Activated CD4-positive, alpha-beta T cell treated with anti-CD3 and anti-CD28 coated beads, Interleukin-2, amount 10 ng/mL, durations not matched to agents 24 days and 14 days (primary cell): ENCODE measurements at places on chromosomes 13 and 19. TPM values are rescaled to one million over a fixed set of nuclear protein-coding genes. Genes with fewer than 3 reads are reported as not detected.
A peak's percentile ranks its signal among the peaks of the same experiment; 100 is the strongest.

Gene NCR1
- not detected in 2 replicates for total RNA-seq

GRCh38 chr13:110425444-110425780, 118.3 kb downstream of the COL4A2 start:
- peaks cover 71% of the 10 kb centered on the region for H3K27me3 ChIP-seq
- H3K4me1 ChIP-seq: peaks cover 16% of the 10 kb centered on the region
- no peaks in the 10 kb centered on the region for H3K36me3 ChIP-seq
- DNase-seq: no peak

GRCh38 chr13:27034678-27035111, 136.9 kb downstream of the USP12 start:
- H3K36me3 ChIP-seq: no peaks in the 10 kb centered on the region
- no peak overlapping the region for H3K27ac ChIP-seq
- H3K27me3 ChIP-seq: peaks cover 29% of the 10 kb centered on the region

DNA sequence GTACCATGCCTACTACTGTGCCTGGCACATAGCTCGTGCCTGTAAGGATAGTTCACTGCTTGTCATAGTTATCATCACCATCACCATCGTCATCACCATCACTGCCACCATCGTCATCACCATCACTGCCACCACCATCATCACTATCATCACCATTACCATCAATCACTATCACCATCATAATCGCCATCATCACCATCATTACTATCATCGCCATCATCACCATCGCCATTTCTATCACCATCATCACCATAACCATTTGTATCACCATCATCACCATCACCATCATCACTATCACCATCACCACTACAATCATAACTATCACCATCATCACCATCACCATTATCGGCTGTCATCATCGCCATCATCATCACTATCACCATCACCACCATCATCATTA, 107.1 kb downstream of the TUBA3C start:
- no peak overlapping the region for H3K4me3 ChIP-seq
- no peaks in the 10 kb centered on the region for H3K4me1 ChIP-seq
- H3K27ac ChIP-seq: no peak overlapping the region
- H3K27me3 ChIP-seq: no peaks in the 10 kb centered on the region
- no peak for DNase-seq

- peaks cover under 1% of the 10 kb centered on the region for H3K4me1 ChIP-seq
- no peak overlapping the region for H3K27ac ChIP-seq
- H3K27me3 ChIP-seq: no peaks in the 10 kb centered on the region
Observed at GRCh38 chr19:10921910-10922637, 6.4 kb downstream of the YIPF2 start.

GRCh38 chr13:49584771-49585182, 581 bp downstream of the RCBTB1 start:
- peaks cover 29% of the 10 kb centered on the region for H3K4me1 ChIP-seq
- peaks cover 5% of the 10 kb centered on the region for H3K27me3 ChIP-seq
- H3K4me3 ChIP-seq: peak overlapping the region; percentile 90
- peak; percentile 67 for DNase-seq
- H3K27ac ChIP-seq: peak overlapping the region; percentile 75

- H3K27me3 ChIP-seq: peaks cover 50% of the 10 kb centered on the region
- peaks cover 3% of the 10 kb centered on the region for H3K4me1 ChIP-seq
- no peak overlapping the region for H3K27ac ChIP-seq
Observed at GRCh38 chr19:35862528-35862927, 5.8 kb downstream of the KIRREL2 start.

Gene DPF1
- 1.8 and 2.0 TPM in 2 replicates for total RNA-seq

DNA sequence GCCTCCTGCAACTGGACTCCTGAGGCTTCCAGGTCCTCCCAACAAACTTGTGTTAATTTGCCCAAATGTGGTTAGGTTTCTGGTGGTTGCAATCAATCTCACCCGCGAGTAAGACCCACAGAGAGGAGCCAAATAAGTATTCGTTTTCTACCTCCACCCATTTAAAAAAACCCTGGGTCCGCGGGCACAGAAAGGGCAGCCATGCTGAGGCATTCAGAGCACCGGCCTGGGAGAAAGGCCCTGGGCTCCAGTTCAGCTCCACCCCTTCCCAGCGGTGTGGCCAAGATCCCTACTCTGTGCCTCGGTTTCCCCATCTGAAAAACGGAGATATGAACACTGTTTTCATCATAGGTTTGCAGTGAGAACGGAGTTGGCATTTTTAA, 56.9 kb downstream of the PEPD start:
- H3K4me3 ChIP-seq: no peak overlapping the region
- DNase-seq: no peak
- no peaks in the 10 kb centered on the region for H3K27me3 ChIP-seq
- no peaks in the 10 kb centered on the region for H3K4me1 ChIP-seq
- no peak overlapping the region for H3K27ac ChIP-seq

DNA sequence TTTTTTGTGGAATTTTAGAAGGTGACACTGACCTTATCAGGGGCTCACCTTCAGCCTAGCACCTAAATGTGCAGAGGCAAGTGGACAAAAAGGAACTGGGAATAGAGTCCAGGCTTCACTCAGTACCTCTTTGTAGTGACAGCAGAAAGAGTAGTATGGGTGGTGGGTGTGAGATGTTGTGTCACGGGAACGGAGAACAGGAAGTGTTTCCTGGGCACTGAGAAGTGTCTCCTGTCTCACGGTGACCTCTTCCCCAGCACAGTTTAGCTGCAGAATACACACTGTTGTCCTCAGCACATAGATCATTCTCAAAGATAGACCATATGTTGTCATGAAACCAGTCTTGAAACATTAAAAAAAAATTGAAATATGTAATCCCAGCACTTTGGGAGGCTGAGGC, 17.5 kb upstream of the LGALS14 start:
- DNase-seq: no peak
- H3K4me1 ChIP-seq: peaks cover 6% of the 10 kb centered on the region
- H3K4me3 ChIP-seq: no peak overlapping the region
- peaks cover 6% of the 10 kb centered on the region for H3K27me3 ChIP-seq
- H3K27ac ChIP-seq: no peak overlapping the region

- no peak overlapping the region for H3K4me3 ChIP-seq
- H3K4me1 ChIP-seq: peaks cover 3% of the 10 kb centered on the region
- H3K27ac ChIP-seq: no peak overlapping the region
- no peaks in the 10 kb centered on the region for H3K36me3 ChIP-seq
- DNase-seq: no peak
Observed at GRCh38 chr19:7883105-7883504, 5.2 kb upstream of the LRRC8E start.

Gene C19orf85
- not detected in 2 replicates for total RNA-seq

DNA sequence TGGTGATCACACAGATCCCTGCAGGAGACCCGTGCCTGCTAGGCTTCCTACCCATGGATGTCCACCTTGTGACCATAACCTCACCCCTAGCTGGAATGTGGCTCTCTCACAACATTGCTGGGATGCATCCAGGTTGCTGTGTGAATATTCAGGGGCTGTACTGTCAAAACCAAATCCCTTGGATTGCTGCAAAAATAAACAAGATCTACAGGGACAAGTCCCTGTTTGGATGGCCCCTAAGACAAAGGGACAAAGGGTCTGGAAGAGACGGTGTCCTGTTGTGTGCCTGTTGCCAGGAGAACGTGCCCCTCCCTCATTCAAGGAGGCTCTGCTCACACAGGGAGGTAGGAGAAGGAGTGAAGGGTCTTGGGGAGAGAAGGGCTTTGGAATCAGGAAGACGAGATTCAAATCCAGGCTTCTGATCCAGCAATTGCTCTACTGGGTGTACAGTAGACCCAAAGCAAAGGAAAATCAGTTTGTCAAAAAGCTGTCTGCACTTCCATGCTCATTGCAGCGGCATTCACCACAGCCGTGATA, 89.2 kb upstream of the WASF3 start:
- H3K36me3 ChIP-seq: no peaks in the 10 kb centered on the region
- H3K27me3 ChIP-seq: peaks cover 2% of the 10 kb centered on the region
- no peak overlapping the region for H3K4me3 ChIP-seq
- no peaks in the 10 kb centered on the region for H3K4me1 ChIP-seq
- no peak for DNase-seq

- no peak overlapping the region for H3K27ac ChIP-seq
- H3K36me3 ChIP-seq: no peaks in the 10 kb centered on the region
- H3K4me1 ChIP-seq: peaks cover 5% of the 10 kb centered on the region
- H3K4me3 ChIP-seq: no peak overlapping the region
- H3K27me3 ChIP-seq: peaks cover 22% of the 10 kb centered on the region
Observed at GRCh38 chr13:44135566-44135965, 238.1 kb upstream of the SERP2 start.

DNA sequence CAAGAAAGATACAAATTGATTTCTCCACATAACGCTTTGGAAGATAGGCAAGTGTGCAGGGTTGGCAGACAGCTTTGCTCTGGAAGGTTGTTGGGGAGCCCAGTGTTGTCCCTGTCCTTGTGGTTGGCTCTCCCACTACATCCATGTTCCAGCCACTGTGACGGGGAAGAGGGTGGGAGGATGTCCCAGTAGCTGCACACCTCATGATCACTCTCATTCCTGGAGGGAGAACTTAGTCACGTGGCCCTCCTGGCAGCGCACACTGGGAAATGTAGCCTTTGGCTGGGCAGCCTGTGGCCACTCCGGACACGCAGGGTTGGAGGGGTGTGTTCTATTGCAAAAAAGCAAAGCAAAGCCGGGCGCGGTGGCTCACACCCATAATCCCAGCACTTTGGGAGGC, 9.9 kb downstream of the POLD1 start:
- no peaks in the 10 kb centered on the region for H3K27me3 ChIP-seq
- no peak overlapping the region for H3K4me3 ChIP-seq
- H3K36me3 ChIP-seq: peaks cover 40% of the 10 kb centered on the region
- H3K4me1 ChIP-seq: peaks cover 2% of the 10 kb centered on the region
- H3K27ac ChIP-seq: no peak overlapping the region

GRCh38 chr13:49272296-49272695, 24.6 kb downstream of the CDADC1 start:
- no peaks in the 10 kb centered on the region for H3K36me3 ChIP-seq

- DNase-seq: no peak
- no peaks in the 10 kb centered on the region for H3K4me1 ChIP-seq
- no peak overlapping the region for H3K27ac ChIP-seq
- no peaks in the 10 kb centered on the region for H3K27me3 ChIP-seq
- H3K36me3 ChIP-seq: no peaks in the 10 kb centered on the region
Observed at GRCh38 chr19:2888731-2889224, 11.9 kb upstream of the ZNF57 start.

DNA sequence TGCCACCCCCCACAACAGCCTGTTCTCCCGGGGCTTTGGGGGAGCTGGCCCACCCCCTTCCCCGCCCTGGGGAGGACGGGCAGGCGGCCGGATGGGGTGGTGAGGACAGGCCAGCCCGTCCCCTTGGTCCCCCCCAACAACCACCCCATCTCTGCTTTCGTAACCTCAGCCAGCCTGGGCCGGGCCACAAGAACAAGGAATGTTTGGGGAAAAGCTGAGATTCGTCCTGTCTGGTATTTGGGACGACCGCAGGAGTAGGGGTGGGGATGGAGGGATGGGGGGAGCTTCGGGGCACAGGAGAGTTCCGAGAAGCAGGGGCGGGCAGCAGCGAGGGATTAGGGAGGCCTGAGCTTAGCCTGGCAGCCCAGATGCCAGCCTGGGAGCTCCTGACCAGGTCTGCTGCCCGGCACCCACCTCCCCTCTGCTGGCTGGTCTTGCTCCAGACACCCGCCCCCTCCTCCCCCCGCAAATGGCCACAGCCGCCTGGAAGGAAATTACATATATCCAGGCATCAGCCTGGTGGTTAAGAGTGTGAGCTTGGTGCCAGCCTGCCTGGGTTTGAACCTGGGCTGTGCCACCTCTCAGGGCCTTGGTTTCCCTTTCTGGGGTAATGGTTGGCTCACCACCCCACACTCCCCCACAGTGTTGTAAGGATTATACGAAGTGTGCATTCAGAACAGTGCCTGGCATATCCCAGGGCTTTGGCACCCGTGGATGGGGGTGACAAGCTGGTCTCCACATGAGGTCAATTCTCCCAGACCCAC, at the start of gene PODNL1:
Gene PODNL1 (minus strand): TSS at position 117 of the 764 bp plus-strand sequence. CDS start 236 bp downstream, outside the sequence.
- no peak within 1 kb of the TSS for H3K27ac ChIP-seq
- peaks cover 3% of the 10 kb centered on the region for H3K4me1 ChIP-seq
- no peak for DNase-seq
- no peak within 1 kb of the TSS for H3K4me3 ChIP-seq

- no peak overlapping the region for H3K4me3 ChIP-seq
- peaks cover 30% of the 10 kb centered on the region for H3K36me3 ChIP-seq
- no peaks in the 10 kb centered on the region for H3K4me1 ChIP-seq
- no peak for DNase-seq
Observed at GRCh38 chr19:32611161-32611560, 30.2 kb downstream of the PDCD5 start.

DNA sequence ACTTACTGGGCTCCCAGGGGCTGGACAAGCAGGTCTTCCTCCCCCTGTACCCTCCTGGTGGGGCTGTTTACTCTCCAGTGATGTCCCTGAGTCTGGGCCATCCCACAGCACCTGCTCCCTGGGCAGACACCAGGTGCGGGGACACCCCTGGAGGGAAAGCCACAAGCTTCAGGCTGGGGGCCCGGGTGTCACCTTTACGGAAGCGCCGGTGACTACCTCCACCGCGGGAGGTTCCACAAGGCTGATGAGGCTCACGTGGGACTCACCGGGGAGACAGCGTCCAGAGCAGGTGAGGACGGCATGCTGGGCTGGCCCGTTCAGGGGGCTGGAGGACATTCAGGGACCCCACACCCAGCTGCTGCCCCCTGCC, 24.9 kb downstream of the NFILZ start:
- peak overlapping the region; percentile 8 for H3K4me3 ChIP-seq
- DNase-seq: peak; percentile 70
- H3K27ac ChIP-seq: no peak overlapping the region

- no peak overlapping the region for H3K27ac ChIP-seq
- peaks cover 21% of the 10 kb centered on the region for H3K27me3 ChIP-seq
- peak; percentile 88 for DNase-seq
- no peaks in the 10 kb centered on the region for H3K36me3 ChIP-seq
- peak overlapping the region; percentile 52 for H3K4me3 ChIP-seq
Observed at GRCh38 chr19:703651-704446, 4.9 kb upstream of the PALM start.

Gene TEX26
- total RNA-seq: not detected in 2 replicates
